Fibroblast of lung (primary cell): ENCODE measurements at places on chromosomes 4 and X. TPM values are rescaled to one million over a fixed set of nuclear protein-coding genes. Genes with fewer than 3 reads are reported as not detected.

SLC34A2 gene
- total RNA-seq = not detected in 2 replicates

NELFA gene
- 12.1 and 15.2 TPM in 2 replicates for total RNA-seq

DNA sequence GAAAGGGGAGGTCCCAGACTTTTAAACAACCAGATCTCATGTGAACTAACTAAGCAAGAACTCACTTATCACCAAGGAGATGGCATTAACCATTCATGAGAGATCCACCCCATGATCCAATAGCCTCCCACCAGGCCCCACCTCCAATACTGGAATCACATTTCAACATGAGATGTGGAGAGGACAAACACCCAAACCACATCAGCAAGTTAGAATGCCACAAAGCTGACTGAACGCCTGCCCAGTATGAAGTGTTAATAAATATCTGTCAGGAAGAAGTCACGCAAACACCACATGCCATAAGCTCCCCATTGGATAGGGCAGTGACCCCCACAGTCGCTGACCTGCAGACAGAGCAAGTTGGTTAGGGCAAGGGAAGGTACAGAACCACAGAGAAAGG, 14.3 kb downstream of the SLC10A6 start:
- no peaks in the 10 kb centered on the region for H3K27me3 ChIP-seq
- peak overlapping the region; percentile 57 for H3K27ac ChIP-seq

- no peak overlapping the region for H3K4me3 ChIP-seq
- DNase-seq = no peak
- no peaks in the 10 kb centered on the region for H3K4me1 ChIP-seq
Observed at GRCh38 chrX:135741192-135741715, 26.7 kb downstream of the CT45A3 start.

GRCh38 chr4:16687845-16688244, 210.6 kb downstream of the LDB2 start:
- H3K4me1 ChIP-seq = peaks cover 18% of the 10 kb centered on the region
- no peak for DNase-seq
- no peaks in the 10 kb centered on the region for H3K27me3 ChIP-seq
- H3K36me3 ChIP-seq = no peaks in the 10 kb centered on the region
- no peak overlapping the region for H3K27ac ChIP-seq
- no peak overlapping the region for H3K4me3 ChIP-seq

- no peak overlapping the region for H3K4me3 ChIP-seq
- no peak overlapping the region for H3K27ac ChIP-seq
- H3K36me3 ChIP-seq = no peaks in the 10 kb centered on the region
- no peaks in the 10 kb centered on the region for H3K27me3 ChIP-seq
- no peaks in the 10 kb centered on the region for H3K4me1 ChIP-seq
Observed at GRCh38 chr4:100797356-100797755, 279.5 kb upstream of the EMCN start.
